NCI-H1105 treated with DMSO at 0.1 percent for 48 hours (cell line): ENCODE measurements at places on chromosomes 2 and 18.

GRCh38 chr2:45241061-45241561, 231.9 kb upstream of the SIX2 start:
- no peak for DNase-seq

GRCh38 chr2:211816754-211817153, 721.8 kb downstream of the ERBB4 start:
- peak; percentile 92 for DNase-seq

- no peak for DNase-seq
Observed at GRCh38 chr2:163682695-163683094, 53.1 kb downstream of the FIGN start.

- no peak for DNase-seq
Observed at GRCh38 chr2:230984393-230985220, 11.3 kb upstream of the SPATA3 start.

DNA sequence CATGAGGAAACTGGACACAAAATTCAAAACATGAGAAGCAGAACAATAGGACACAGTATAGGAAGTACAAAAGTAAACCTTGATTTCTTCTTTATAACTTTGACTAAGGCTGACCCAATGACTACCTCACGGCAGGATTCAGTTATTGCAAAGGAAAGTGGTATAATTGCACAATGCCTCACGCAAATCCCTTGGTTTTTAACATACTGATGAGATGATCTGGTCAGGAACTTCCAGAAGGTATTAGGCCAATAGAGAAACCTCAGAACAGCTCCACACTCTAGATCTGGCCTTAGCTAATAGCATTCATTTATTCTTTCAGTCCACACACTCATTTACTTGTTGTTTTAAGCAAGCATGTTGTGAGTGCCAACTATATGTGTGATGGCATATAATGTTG, 1526.9 kb upstream of the ACVR2A start:
- DNase-seq = no peak

DNA sequence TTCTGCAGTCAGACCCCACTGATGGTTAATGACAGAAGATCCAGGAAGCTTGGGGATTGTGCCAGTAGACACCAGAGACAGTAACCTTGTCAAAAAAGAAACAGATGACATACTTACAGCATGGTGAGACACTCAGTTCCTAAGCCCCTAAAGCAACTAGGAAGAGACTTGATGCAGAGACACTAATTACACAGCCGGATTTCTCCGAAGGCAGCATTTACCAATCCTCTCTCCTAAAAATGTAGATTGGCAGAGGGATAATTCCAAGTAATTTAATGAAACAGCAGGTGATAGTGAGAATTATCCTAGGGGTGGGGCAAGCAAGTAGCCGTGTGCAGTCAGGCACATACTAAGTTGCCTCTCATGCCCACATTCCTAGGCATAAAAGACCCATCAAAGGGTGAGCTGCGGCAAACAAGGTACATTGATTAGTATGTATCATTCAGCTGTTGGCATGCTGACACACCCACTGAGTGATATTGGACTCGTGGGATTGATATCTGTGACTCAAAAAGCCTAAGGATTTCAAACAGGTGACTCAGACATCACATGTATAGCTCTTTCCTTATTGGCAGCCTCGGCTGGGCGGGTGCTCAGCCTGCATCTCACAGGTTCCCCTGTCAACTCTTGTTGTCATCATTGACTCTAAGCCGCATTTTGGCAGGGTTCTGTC, 296.7 kb upstream of the ATP5MC3 start:
- DNase-seq = no peak

- DNase-seq = no peak
Observed at GRCh38 chr2:199057936-199058335, 399.8 kb downstream of the SATB2 start.

DNA sequence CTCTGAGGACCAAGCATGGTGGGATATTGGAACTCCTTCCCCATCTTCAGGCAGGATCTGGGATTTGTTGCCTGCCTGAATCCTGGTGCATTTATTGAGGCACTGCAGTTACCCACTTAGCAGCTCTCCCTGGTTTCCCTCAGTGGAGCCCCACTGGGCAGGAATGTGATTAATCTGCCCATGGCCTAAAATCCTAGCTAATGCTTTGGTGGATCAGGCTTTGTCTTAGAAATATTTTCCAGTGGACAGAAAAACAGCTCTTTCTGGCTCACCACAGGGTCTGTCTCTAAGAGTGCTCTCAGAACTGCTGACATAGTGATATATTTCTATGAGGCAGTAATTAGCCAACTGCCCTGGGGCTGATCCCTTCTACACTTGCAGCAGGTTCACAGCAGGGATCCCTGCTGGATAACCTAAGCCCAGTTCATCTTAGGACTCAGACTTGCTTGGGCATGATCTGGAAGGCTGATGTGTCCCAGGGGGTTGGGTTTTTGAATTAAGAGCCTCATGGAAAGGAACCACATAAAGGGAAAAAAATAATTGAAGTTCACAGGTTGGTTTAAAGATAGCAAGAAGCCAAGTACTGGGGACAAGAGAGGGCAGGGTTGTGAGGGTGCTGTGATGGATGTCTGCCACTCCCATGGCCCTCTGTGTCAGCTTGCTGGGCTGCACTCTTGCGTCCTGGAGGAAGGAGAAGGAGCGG, 44.3 kb upstream of the ZDBF2 start:
- DNase-seq = peak; percentile 90

DNA sequence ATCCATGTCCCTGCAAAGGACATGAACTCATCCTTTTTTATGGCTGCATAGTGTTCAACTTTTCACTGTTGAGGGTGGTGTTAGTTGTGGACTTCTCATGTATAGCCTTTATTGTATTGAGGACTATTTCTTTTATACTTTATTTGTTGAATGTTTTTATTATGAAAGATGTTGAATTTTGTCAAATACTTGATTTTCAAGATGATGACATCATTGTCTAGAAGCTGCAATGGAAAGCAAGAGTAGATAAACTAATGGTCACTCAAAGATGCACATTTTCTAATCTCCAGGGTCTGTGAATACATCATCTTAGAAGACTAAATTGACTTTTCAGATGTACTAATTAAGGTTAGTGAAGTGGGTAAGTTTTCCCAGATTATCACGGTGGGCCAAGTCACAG, 1117.0 kb downstream of the DSC3 start:
- no peak for DNase-seq

GRCh38 chr2:196200557-196200956, 29.2 kb upstream of the STK17B start:
- DNase-seq = no peak

GRCh38 chr2:225400546-225401400, 1.3 kb downstream of the NYAP2 start:
- DNase-seq = no peak

- no peak for DNase-seq
Observed at GRCh38 chr18:8868779-8869415, 163.5 kb downstream of the MTCL1 start.

GRCh38 chr2:46273919-46274318, 23.3 kb upstream of the EPAS1 start:
- no peak for DNase-seq

- DNase-seq = no peak
Observed at GRCh38 chr2:12257476-12257875, 459.3 kb upstream of the TRIB2 start.

GRCh38 chr18:13437796-13438506, 219.4 kb downstream of the LDLRAD4 start:
- no peak for DNase-seq

DNA sequence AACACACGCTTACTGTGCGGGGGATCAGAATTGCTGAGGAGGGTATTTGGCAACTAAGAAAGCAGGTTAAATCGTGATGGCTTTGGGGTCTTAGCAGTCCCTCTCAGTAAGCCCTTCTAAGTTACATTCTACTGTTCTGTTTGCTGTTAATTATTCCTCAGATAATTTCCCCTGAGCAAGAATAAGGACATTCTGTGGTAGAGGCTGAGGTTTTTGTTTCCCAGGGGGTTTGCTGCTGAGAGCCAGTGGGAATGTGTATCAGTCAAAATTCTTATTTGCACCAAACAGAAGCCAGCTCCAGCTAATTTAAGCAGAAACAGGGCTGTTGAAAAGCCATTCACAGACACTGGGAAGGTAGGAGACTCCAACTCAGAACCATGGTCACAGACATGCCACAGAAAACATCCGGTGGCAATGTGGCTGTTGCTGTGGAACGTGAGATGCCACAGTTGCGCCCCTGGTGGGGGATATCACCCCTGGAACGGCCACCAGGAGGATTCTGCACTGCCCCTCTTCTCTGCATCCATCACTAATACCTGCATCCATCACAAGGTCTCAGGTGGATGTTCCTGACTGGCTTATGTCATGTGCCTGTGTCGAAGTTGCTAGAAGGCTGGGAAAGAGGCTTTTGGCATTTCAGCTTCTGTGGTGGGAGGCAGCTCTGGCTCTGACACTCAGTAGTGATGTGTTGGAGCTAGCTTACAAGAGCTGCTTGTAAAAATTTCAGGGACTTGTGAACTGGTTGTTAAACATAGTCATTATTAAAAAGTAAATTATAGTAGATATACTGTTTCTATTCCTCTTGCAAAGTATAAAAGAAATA, 23.2 kb downstream of the SLC4A3 start:
- DNase-seq = no peak

- no peak for DNase-seq
Observed at GRCh38 chr2:155839991-155840390, 492.5 kb downstream of the NR4A2 start.

GRCh38 chr2:43075811-43076585, 150.4 kb downstream of the ZFP36L2 start:
- DNase-seq = no peak

- DNase-seq = no peak
Observed at GRCh38 chr2:67717692-67718091, 320.6 kb downstream of the ETAA1 start.

- DNase-seq = no peak
Observed at GRCh38 chr18:46449033-46449432, 208.0 kb downstream of the LOXHD1 start.

DNA sequence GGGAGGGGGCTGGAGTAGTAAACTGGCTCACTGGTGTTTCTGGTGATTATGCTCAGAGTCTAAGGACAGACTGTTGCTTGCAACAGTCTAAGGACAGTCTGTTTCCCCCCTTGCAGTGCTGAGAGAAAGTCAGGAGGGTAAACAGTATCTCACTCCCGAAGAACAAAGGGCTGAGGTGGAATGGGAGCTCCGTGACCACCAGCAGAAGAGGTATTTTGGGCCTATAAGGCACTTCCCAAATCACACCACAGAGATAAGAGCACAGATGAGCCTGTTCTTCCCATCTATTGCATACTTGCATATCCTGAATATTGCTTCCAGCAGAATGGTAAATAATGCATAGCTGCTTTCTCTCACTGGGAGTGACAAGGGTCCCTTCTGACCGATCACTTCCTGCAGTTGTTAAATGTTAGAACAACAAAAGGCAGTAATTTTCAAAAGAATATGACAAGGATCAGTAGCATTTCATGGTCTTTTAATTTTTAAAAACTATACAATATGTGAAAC, 160.4 kb upstream of the LYPD1 start:
- DNase-seq = no peak

GRCh38 chr2:198763793-198764192, 693.9 kb downstream of the SATB2 start:
- no peak for DNase-seq

- DNase-seq = no peak
Observed at GRCh38 chr18:24818441-24818840, 358.0 kb downstream of the HRH4 start.

- DNase-seq = no peak
Observed at GRCh38 chr2:12298352-12298751, 418.4 kb upstream of the TRIB2 start.

- DNase-seq = no peak
Observed at GRCh38 chr2:116724550-116724949, 1089.9 kb upstream of the DDX18 start.

DNA sequence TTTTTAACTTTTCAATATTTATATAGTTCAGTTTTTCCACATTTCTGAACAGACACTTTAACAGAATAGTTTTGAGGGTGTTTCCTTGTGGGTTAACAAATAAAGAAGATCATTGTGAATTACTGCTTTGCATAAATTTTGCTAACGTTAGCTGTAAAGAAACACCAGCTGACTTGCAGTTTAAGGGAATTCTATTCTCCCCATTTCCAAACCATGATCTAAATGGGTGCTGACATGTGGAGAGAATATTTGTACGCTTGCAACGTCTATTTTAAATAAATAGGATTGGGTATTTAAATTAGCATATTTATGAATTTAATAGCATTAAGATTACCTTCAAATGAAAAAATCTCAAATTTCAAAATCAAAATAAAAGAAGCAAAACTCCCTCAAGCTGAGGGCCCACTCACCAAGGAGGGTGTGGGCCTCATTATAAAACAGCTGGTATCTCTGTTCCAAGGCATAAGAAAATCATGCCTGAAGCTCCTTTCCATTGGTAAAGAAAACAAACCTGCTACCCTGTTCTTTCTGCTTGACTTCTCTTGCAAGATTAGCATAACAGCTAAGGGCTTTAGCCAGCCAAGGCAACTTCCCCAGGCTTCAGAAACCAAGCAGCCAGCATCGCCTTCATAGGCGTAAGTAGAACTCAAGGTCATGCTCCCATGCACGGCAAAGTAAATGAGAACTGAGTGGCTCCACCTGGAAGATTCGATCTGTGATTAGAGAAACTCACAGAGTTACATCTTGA, 3.2 kb downstream of the MRO start:
- no peak for DNase-seq

GRCh38 chr2:45809205-45809604, 157.7 kb downstream of the PRKCE start:
- no peak for DNase-seq

DNA sequence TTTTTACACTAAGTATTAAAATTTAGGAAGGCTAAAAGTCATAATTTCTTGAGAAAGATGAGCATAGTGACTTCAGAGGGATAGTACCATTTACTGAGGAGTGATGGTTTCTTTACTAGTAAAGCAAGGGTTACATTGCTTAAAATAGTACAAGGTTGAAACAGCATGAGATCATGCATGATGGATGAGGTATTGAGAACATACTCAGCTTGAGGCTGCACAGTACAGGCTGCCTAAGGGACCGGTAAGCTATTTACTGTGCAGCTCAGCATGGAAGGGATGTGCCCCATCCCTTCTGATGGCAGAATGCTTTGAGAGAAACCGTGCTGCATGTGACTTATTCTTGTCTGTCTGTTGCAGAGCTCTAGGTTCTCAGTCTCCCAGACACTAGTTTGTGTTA, 122.1 kb downstream of the EML6 start:
- DNase-seq = no peak

DNA sequence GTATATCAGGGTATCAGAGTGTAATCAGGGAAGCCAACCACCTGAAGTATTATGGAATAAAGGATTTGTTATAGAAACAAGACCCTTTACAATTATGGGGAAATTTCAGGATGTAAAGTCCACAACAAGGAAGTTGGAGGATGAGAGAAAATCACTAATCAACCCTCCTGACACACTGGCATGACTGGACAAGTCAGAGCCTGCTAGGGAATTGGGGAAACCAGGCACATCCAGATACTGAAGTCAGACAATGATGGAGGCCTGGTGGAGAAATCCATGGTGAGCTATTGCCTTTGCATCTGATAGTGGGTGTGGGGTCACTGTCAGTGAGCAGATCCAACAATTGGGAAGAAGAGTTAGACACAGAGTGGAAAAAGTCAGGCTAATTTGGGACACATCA, 158.8 kb upstream of the FBXO11 start:
- DNase-seq = no peak
